Esophagus muscularis mucosa (tissue), 4 donors: ENCODE measurements at places on chromosomes 7 and 10. TPM values are rescaled to one million over a fixed set of nuclear protein-coding genes. Genes with fewer than 3 reads are reported as not detected.

The OR2A42 gene
- 0.19 TPM for total RNA-seq

The EFCAB10 gene
- total RNA-seq, result not detected

The PLAU gene
- total RNA-seq, result 4.2 TPM

The CHN2 gene
- 9.8 TPM for total RNA-seq

The NSUN5 gene
- total RNA-seq, result 21.6 TPM

The LRRTM3 gene
- 0.13 TPM for total RNA-seq

The CPA4 gene
- not detected for total RNA-seq

The THSD7A gene
- 1.2 TPM for total RNA-seq

The RASA4B gene
- total RNA-seq, result 22.1 TPM

The TMEM140 gene
- 21.2 TPM for total RNA-seq

The LIPN gene
- total RNA-seq, result not detected
